Activated CD4-positive, alpha-beta T cell treated with anti-CD3 and anti-CD28 coated beads for 48 hours (primary cell): ENCODE measurements at places on chromosomes 7 and 10.

- DNase-seq = no peak
These were observed 14.4 kb downstream of the RNF216 start for GRCh38 chr7:5767066-5767465.

- no peak for DNase-seq
These were observed 124.9 kb downstream of the ARHGAP12 start for GRCh38 chr10:31803606-31804351.

GRCh38 chr7:96017877-96018276 is 245.5 kb downstream of the DYNC1I1 start:
- DNase-seq = no peak

GRCh38 chr10:30968711-30969110 is 63.0 kb downstream of the ZNF438 start:
- DNase-seq = no peak

GRCh38 chr7:27133409-27134231 is 3.1 kb upstream of the HOXA4 start:
- DNase-seq = no peak

GRCh38 chr7:98902523-98902922 is 24.2 kb downstream of the TRRAP start:
- no peak for DNase-seq
